ENCODE measurements at places on chromosomes 7 and 10.

DNA sequence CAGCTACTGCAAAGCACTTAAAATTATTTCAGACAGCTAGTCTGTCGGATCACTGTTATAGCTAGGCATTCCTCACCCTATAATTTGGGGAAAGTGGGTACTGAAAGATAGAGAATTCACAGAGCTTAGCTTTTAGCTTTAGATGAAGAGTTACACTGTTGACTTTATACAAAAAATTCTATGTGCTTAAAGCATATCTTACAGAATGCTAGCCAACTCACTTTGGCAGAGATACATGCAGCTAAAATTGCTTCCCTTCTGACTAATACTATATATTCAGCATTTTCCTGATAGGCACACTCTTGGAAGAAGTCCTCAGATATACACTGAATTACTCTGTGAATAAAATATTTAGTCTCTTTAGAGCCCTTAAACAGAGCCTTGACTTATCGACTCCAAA lies 353.5 kb upstream of the STEAP1 start:
- DNase-seq: no peak

- DNase-seq: no peak
Observed at GRCh38 chr10:30389543-30389942, 40.5 kb upstream of the MTPAP start.

DNA sequence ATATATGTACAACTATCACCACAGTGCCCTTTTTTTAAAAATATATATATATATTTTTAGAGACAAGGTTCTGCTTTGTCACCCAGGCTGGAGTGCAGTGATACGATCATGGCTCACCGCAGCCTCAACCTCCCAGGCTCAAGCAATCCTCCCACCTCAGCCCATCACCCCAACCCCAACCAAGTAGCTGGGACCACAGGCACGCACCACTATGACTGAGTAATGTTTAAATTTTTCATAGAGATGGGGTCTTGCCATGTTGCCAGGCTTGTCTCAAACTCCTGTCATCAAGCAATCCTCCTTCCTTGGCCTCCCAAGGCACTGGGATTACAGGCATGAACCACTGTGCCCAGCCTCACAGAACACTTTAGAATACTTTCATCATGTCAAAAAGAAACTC lies 234.9 kb downstream of the SH2D4B start:
- DNase-seq: no peak

- DNase-seq: no peak
Observed at GRCh38 chr7:72435366-72435765, 23.2 kb upstream of the CALN1 start.

- no peak for DNase-seq
Observed at GRCh38 chr10:60717852-60718251, 60.4 kb upstream of the CDK1 start.

DNA sequence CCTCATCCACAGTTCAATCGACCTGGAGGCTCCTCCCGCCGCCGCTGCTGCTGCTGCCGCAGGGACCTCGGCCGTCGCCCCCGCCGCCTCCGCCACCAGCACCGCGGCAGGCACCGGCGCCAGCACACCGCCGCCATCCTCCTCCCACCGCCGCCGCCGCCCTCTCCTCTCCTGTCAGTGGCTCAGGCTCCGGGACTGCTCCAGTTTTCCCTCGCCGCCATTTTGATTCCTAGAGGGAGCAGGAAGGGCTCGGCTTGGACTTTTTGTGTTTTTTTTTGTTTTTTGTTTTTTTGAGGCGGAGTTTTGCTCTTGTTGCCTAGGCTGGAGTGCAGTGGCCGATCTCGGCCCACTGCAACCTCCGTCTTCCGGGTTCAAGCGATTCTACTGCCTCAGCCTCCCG lies 3.0 kb upstream of the MCM10 start:
- no peak for DNase-seq

DNA sequence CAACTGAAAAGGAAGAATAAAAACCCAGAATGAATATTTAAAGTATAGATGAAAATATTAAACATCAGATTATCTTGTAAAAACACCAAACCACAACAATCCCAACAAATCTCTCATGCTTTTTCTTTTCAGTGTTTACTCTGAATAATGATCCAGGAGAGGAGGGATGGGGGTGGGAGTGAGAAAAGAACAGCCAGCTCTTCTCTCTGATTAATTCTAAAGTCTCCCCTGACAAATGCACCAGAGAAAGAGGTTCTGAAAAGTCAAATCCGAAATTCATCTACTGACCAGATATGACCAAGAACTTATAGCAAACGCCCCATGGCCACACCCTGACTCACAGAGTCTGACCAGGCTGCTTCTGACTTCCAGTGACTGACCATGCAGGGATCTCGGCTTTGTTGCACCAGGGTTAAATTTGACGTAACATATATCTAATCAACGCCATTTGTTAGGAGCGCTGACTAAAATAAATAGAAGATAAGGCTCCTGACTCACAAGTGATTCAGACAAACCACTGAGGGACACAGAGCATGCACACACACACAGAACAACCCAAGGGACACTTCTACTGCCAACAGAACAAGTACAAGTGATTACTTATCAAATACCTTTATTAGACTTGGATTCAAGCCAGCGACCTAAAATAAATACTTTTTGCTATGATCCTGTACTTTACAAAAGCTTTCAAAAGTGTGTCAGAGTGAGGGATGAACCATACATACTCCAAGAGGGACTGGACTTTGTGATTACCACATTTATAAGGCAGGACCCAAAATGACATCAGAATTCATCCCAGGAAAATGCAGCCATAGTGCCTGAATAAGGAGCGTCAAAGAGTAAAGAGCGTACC lies 9.3 kb upstream of the SPOCK2 start:
- DNase-seq: no peak

Data from keratinocyte (primary cell).